CD4-positive, CD25-positive, alpha-beta regulatory T cell (primary cell): ENCODE measurements at places on chromosomes 3 and 15.

- no peak for DNase-seq
These were observed 219.8 kb downstream of the CTNNB1 start for GRCh38 chr3:41418961-41419691.

DNA sequence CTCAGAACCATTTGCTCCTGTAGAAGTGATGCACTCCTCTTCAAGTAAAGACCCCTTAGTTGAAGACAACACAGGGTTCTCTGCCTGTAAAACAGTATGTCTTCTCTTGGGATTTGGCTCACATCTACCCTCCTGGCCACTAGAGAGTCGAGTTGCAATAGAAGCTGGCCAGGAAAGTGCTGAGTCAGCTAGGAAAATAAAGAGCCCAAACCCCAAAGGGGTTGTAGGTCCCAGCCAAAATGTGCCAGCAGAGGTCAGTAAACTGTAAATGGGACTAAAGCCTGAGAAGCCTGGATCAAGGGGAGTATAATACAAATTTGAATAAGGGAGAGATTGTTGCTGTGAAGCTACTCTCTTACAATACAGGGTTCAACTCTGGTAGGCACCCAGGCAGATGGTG is 37.2 kb upstream of the THBS1 start:
- DNase-seq, result no peak

- no peak for DNase-seq
These were observed 5.5 kb upstream of the LEKR1 start for GRCh38 chr3:156820692-156821080.

DNA sequence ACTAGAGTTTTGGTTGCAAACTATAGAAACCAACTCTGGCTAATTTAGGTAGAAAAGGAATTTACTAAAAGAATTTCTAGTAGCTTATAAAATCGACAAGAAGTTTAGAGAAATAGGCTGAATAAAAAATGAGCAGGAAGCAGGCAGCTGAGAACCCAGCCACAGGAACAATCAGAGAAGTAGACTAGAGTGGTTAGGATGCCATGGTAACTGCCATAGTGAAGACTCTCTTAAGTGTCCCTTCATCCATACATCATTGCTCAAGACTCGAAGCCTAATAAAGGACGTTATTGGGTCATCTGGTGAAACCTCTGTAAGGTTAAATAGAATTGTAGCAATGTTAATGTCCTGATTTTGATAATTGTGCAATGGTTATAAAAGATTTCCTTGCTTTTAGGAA is 13.8 kb downstream of the AVEN start:
- DNase-seq, result no peak

- no peak for DNase-seq
These were observed 21.7 kb downstream of the FBLN2 start for GRCh38 chr3:13570391-13571194.

DNA sequence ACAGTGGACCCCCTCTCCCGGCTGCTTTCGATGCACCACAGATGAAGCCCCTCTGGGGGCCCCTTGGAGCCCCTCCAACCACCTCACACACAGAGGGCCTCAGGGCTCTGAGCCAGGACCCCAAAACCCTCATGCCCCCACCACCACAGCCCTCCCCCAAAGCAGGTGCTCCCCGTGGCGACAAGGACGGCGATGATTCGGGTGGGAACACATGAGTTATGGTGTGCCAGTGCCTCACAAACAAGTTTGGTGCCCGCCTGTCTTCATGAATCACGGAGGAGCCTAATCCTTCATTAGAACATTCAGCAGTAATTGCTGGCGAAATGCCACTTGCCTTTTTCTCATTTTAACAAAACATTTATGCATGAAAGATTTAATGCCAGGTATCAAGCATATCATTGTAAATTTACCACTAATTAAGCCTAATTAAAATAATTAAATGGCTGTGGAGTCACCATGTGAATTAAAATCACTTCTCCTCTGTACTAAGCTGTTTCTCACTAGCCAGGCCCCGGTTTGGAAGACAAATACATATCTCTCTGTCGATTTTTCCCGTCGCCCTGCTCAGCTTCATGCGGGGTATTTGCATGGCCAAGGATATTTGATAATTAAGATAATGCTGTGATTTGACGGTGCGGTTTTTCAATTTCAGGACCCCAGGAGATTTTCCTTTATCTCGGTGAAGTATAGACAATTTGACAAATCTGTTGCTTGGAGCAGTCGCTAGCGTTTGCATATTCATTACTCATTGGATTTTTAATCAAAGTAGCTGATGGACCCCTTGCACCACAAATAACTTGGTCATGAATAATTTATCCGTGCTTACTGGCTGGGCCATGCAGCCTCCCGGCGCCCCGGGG is 157.0 kb downstream of the TLE3 start:
- no peak for DNase-seq

GRCh38 chr15:68349151-68349550 is 71.6 kb downstream of the FEM1B start:
- DNase-seq, result no peak

DNA sequence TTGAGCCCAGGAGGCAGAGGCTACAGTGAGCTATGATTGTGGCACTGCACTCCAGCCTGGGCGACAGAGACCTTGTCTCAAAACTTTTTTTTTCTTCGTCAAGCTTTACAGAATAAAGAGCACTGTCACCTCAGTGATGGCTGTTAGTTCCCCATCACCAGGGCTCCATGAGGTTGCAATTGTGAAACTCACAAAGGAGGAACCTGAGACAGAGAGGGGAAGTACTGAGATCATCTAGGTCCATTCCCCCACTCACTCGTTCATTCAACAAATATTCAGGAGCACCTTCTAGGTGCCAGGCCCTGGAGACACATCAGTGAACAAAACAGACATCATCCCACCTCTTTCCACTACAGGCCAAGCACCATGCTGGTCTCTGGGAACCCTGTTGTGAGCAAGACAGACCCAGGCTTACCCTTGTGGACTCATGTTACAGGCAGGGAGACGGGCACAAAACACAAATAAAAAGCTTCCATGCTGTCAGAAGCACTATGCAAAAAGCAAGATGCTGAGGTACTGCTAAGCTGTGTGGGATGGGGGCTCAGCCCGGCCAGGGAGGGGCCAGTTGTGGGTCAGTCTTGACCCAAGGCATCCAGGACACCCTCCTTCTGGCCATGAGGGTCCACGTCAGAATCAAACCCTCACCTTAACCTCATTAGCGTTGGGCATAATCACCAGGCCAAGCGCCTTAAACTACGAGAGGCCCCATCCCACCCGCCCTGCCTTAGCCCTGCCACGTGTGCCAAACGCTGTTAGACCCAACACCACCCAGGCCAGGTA is 2.1 kb upstream of the RHO start:
- no peak for DNase-seq

DNA sequence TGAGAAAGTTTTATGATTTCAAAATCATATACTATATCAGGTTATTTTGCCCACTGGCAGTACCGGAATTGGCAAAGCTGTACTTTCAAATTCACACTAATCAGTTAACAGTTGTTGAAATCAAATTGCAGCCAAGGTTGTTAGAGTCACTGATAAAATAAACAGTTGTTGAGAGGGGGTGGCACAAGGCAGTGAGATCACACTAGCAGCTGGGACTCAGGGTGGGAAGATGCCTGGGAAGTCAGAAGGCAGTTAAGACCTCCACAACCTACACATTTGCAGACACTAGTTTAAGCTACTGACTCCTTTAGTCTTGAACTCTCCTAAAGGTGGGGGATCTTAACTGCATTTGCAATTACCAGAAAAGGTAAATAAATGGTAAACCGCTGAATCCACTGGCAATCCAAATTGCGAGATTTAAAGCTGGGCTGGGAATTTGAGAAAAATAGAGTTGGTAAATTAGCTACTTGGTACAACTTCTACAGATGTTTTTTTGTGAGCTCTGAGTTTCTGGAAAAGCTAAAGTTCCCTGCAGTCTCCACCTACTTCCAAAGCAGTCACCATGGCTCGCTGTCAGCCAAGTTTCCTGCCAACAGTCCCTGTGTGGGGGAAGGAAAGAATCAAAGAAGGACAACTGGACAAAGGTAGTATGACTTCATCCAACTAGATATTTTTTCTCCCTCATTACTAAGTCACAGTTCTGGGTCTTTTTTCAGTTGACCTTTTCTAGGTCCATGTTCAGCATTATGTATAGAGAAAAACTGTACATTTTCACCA is 105.7 kb downstream of the ZNF385D start:
- no peak for DNase-seq

DNA sequence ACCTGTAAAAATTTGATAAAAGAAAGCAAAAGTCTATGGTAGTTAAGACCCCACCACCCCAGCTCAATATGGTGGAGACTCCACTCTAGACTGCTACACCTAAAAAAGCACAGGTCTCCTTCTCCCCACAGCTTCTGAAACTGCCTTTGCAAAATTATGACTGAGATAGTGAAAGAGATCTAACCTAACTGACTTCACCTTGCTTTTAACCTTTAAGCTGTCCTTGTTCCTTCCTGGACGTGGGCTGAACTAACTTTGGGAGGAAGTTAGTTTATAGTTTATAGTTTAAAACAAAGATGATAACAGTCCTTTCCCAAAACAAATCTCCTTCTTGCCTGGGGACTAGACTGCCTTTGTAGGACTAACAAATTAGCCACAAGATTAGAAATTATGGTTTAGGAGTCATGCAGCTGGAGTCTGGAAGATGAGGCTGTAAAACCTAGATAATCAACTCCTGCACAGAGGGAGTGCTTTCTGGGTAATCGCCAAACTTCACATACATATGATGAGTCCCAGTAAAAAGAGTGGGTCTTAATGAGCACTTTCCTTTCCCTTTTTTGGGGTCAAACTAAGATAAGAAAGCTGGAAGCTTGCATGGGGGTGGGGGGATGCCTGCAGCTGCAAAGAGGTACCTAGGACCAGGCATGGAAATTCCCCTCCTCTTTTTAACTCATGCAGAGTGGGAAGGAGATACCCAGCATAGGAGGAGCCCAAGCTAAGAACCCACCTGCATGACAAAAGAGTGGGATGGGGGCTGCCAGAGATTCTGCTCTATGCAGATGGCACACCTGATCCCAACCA is 17.5 kb downstream of the CCR8 start:
- DNase-seq, result peak; percentile 73

GRCh38 chr15:80242132-80242769 is 9.8 kb downstream of the CTXND1 start:
- DNase-seq, result no peak

- no peak for DNase-seq
These were observed 6.3 kb downstream of the TM4SF1 start for GRCh38 chr3:149371001-149371722.

DNA sequence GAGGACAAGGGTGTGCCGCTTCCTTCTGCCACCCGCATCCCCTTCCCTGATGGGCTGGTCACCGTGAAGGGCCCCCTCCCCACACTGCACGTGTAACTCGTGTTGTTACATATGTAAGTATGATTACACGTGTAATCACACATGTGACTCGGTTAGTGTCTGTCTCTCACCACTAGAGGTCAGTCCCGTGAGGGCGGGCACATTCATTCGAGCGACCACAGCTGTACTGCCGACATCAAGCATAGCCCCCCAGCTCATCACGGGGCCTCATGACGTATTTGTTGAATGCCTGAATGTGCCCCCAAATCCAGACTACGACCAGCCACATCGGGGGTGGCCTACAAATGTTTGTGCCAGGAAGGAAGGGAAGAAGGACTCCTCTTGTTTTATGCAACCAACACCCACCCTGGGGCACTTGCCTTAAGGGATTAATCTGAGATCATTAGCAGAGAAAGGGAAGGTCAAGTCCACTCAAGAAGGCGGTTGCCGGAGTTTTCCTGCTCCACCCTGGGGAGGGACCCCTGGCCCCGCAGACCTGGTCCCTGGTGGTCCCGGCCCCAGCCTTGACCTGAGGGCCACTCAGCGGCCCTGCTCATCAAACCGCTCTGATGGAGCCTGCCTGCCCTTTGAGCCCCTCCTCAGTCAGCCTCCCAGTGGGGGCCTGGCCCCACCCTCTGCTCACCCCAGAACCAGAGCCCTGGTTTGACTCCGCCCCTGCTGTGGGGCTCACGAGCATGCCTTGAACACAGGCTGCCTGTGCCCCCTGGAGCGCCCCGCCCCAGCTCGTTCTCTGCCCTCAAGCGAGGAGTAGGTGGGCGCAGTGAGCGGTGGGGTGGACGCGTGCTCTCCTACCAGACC is 52.8 kb downstream of the RGMA start:
- peak; percentile 36 for DNase-seq

GRCh38 chr3:89434621-89435380 is 327.4 kb downstream of the EPHA3 start:
- DNase-seq, result no peak

GRCh38 chr15:93866948-93867347 is 364.4 kb upstream of the MCTP2 start:
- no peak for DNase-seq

GRCh38 chr15:101148881-101149664 is 102.8 kb downstream of the CHSY1 start:
- DNase-seq, result no peak

DNA sequence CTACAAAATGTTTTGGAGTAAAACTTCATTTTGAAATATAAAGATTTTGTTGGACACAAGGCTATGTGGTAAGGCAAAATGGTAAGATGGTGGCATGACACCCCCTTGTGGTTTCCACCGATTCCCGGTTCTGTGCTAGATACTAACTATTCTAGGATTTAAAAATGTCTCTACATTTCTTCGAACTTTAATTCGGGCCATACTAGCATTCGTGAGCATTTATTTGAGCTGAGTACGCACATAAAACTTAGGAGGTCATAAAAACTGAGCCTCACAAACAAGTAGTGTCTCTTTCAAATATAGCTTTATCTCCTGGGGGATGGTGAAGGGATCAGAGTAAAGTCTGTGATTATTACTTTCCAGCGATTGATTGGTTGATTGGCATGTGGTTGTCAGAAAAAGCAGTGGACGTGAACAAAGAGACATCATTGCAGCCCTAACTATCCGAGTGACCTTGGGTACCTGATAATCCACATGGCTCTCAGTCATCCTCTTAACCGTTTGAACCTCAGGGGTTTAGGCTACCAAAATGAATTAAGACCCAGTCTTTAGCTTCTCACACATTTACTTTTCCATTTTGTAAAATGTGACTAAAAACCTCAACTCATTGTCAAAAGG is 1.1 kb upstream of the ZNF639 start:
- DNase-seq, result peak; percentile 52

DNA sequence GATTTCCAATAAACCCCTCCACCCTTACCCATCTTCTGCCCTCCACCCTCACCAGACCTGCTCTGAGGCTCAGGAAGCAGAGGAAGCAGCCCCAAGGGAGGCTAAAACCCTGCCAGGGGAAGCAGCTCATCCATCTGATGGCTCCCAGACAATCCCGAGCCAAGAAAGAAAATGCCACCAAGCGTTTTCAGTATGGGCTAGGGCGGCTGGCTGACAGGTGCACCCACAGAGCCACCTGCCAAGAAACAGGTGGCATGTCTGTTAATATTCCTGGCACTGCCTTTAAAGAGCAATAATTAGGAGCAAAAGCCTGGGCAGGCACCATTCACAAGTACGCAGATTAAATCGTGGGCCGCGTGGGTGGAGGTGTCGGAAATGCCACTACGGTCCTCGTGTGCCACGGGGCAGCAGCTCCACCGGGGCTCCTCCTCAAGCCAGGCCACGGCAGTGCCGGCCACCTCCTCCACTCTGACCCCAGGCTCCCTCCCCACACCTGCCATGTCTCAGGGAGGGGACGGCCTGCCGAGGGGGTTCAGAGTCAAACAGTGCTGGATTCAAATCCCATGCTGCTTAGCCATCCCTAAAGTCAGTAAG is 23.9 kb upstream of the GRIP2 start:
- DNase-seq, result no peak
